D721Med (cell line): ENCODE measurements at places on chromosomes 7 and 10.

- DNase-seq, result no peak
Measured at GRCh38 chr7:963236-964078, 9.0 kb upstream of the ADAP1 start.

GRCh38 chr7:14016950-14017349 lies 27.5 kb upstream of the ETV1 start:
- no peak for DNase-seq

GRCh38 chr7:1843271-1843861 lies 173.3 kb downstream of the ELFN1 start:
- no peak for DNase-seq

DNA sequence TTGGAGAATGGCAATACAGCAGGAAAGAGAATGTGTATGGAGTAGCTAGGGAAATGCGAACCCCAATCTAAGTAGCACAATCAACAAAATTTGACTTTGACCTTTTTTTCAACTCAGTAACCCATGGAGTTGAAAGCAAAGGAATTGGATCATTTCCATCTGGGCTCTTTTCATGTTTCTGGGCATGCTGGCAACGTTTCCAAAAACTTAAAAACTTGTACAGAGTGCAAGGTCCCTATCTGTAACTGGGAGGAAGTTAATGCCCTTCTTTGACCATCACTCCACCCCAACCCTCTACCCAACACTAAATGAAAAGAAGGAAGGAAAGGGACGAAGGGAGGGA lies 1.3 kb upstream of the HIBADH start:
- DNase-seq, result no peak

GRCh38 chr7:110595694-110596093 lies 495.2 kb upstream of the LRRN3 start:
- DNase-seq, result no peak

GRCh38 chr10:118978998-118979350 lies 50.5 kb upstream of the NANOS1 start:
- no peak for DNase-seq

- DNase-seq, result no peak
Measured at GRCh38 chr7:69739931-69740431, 141.7 kb downstream of the AUTS2 start.

DNA sequence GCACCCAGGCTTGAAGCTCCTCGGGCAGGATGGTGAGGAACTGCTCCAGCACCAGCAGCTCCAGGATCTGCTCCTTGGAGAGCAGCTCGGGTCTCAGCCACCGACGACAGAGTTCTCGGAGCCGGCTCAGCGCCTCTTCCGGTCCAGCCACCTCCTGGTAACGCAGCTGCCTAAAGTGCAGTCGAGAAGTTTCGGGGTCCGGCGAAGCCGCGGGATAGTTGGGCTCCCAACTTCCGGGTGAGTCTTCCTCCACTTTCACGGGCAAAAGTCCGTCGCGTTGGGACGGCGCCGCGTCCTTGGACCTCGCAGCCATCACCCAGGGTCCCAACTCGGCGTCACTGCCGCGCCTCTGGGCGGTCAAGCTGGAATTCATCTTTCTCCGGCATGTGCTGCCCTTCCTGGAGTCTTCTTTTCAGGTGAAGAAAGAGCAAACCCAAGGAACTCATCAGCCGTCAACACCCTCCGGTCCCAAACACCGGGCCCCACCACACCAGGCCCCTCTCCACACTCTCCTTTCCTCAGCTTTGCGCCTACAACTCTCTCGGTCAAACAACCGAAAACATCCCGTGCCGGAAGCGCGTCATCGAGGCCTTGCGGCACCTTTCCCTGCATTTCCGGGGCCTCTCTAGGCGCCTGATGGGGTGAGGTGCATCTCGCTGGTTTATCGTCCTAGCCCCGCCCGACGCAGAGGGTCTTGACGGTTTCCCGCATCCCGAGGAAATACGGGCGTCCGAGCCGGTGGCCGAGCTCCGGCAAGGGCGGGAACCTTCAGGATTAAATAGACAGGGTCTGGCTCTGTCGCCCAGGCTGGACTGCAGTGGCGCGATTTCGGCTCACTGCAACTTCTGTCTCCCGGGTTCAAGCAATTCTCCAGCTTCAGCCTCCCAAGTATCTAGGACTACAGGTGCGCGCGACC lies at the start of gene ZNF394:
Gene ZNF394, minus strand, starts transcription at position 561 of the 916 bp plus-strand sequence. Its CDS starts 188 bp downstream, at position 373.
- peak; percentile 93 for DNase-seq

DNA sequence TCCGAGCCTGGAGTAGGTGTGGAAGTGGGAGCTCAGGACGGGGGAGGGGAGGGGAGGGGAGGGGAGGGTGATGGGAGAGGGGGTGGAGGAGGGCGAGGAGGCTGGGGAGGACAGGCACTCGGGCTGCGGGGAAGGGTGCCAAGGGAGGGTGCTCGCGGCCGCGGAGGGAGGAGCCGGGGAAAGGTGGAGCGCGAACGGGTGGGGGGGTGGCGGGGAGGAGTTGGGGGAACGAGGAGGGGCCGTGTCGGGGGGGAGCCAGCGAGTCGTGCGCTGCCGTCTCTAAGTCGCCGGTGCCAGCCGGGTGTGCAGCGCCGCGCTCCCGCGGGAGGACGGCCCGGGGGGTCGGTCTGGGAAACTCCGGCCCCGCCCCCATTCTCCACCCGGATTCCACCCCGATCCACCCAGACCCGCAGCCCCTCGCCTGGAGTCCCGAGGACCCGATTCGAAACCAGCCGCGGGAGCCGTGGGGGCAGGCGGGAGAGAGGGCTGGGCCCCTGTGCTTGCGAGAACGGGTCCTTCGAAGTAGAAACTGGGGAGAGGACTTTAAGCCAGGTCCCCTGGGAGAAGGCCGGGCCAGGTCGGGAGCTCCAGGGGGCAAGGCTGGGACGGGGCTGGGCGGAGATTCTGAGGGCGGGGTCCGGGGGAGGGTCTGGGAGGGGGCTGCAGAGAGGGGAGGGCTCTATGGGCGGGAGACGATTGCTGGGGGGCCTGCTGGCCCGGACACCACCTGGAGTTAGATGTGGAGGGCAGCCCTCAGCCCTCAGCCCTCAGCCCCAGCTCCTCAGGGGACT lies at the start of gene ZNF467:
Gene ZNF467, minus strand, starts transcription at position 143 of the 791 bp plus-strand sequence. CDS start 2,556 bp downstream, outside the sequence.
- DNase-seq, result no peak

- DNase-seq, result no peak
Measured at GRCh38 chr10:6036861-6037321, 25.3 kb downstream of the IL2RA start.

DNA sequence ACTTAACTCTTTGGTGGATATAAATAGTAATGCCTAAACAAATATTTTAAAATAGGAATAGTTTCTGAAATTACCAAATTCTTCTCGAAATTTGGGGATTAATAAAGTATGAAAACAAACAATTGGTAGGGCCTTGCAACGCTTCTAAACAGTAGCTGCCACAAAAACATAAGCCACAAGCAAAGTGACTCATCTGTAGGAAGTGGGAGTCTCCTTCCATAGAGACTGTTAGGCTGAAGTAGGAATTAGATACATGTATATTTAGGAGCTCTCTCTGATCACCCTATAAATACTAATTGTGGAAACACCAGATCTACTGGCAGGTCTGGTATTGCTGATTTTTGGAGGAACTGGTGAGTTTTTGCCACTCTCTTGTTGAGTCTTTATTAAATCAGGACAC lies 5.7 kb upstream of the LMOD2 start:
- DNase-seq, result no peak

- no peak for DNase-seq
Measured at GRCh38 chr10:58930500-58930899, 245.9 kb upstream of the PHYHIPL start.

GRCh38 chr10:62323751-62324150 lies 50.4 kb upstream of the ZNF365 start:
- DNase-seq, result no peak

- no peak for DNase-seq
Measured at GRCh38 chr7:19305698-19306097, 160.5 kb upstream of the FERD3L start.

- DNase-seq, result peak; percentile 36
Measured at GRCh38 chr10:91875779-91876178, 33.5 kb downstream of the FGFBP3 start.

DNA sequence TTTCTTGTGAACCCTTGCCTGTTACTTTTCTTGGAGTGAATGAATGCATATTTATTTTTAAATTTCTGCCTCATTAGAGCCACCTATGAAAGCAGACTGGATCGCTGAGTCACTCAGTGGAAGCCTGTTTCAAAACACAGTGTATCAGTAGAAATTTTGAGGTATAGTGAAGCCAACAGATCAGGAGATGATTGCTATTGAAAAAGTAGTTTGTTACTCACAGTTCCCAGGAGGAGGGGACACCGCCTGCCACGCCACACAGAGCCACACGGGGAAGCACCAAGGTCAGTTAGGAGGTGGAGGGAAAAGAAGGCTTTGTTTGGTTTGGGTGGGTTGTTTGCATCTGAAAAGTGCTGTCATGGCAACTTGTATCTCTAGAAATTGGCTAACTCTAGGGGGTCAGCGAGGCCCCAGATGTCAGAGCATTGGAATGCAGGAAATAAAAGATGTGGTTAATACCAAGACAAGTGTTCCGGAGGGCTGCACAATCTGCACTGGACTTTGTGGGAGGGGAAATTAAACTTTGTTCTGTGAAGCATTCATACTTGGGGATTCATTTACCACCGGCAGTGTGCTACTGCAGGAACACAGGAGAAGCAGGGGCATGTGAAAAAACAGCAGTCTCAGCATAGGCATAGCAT lies 106.4 kb upstream of the SDK1 start:
- no peak for DNase-seq

- no peak for DNase-seq
Measured at GRCh38 chr10:133083422-133084100, 4.2 kb upstream of the ADGRA1 start.

DNA sequence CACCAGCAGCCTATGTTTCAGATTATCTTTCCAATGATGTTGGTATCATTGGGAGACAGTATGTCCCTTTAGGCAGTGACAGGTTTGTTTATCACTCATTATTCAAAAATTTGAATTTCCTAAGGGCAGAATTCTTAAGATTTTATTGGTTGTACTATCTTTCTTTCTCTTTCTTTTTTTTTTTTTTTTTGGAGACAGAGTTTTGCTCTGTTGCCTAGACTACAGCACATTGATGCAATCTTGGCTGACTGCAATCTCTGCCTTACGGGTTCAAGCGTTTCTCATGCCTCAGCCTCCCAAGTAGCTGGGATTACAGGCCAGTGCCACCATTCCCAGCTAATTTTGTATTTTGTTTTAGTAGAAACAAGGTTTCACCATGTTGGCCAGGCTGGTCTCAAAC lies 111.2 kb downstream of the PON1 start:
- no peak for DNase-seq
